ENCODE measurements at places on chromosomes 1 and 21. TPM values are rescaled to one million over a fixed set of nuclear protein-coding genes. Genes with fewer than 3 reads are reported as not detected.

FCRL1 gene
- total RNA-seq: not detected

LAMC1 gene
- total RNA-seq: 71.5 TPM

ERG gene
- not detected for total RNA-seq

TNFRSF14 gene
- 21.1 TPM for total RNA-seq

CENPF gene
- total RNA-seq: 101 TPM

ADORA3 gene
- total RNA-seq: not detected

ADAMTSL4 gene
- total RNA-seq: 0.87 TPM

NR5A2 gene
- total RNA-seq: 0.36 TPM

- H3K4me3 ChIP-seq: no peak overlapping the region
- H3K4me1 ChIP-seq: no peaks in the 10 kb centered on the region
Observed at GRCh38 chr1:114278911-114279310, 125.2 kb upstream of the SYT6 start.

DNA sequence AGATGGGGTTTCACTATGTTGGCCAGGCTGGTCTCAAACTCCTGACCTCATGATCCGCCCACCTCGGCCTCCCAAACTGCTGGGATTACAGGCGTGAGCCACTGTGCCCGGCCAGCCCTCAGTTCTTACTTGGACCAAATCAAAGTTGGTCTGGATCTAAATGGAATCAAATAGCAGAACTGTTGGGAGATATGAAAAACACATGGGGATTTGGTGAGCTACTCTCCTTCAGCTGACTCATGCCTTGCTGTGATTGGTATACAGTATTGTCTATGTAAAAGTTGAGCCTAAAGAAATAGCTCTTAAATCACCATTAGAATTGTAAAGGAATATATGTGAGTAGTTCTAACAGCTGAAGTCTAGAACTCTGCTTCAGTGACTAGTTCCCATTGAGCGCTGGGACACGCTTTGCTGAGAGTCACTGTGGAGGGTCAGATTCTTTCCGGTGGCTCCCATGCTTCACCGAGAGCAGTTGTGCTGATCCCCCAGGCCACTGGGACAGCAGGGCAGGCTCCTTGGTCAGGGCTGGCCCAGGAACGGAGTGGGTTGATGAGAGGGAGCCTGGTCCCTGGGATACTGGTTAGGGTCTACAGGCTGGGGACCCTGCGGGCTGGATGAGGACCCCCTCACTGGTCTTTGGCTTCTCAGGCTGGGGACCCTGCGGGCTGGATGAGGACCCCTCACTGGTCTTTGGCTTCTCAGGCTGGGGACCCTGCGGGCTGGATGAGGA is 14.0 kb downstream of the PKNOX1 start:
- H3K27ac ChIP-seq: no peak overlapping the region
- no peaks in the 10 kb centered on the region for H3K27me3 ChIP-seq
- H3K36me3 ChIP-seq: no peaks in the 10 kb centered on the region
- no peak overlapping the region for H3K4me3 ChIP-seq
- H3K4me1 ChIP-seq: peaks cover 13% of the 10 kb centered on the region

DNA sequence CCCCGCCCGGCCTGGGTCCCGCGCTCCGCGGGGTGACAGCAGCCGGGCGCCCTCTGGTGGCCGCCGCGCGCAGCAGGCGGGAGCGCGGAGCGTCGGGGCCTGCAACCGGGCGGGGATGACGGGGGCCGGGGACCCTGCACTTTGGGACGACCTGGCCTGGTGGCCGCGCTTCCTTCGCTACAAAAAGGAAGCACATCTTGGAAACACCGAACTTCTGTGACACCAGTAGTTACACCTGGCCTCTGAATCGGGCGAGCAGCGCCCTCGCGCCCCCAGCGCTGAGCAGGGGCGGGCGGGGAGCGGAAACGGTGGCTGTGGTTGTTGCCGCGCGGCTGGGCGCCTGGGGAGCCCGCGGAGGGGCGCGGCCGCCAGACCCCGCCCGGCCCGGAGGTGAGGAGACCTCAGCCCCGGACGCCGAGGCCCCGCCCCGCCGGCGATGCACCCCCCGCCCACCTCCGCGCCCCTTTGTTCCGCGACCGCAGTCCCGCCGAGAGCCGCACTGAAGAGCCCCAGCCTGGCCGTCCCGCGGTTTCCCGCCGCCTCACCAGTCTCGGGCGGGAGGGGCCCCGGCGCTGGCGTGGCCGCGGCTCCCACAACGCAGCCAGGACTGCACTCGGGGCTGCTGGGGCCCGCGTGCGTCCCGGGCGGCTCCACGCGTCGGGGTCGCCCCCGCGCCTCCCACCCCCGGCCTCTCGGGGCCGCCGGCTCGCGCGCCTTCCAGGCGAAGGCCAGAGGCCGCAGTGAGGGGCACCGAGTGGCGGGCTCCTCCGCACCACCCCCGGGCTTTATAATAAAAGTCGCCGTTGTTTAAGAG is 59.3 kb downstream of the H3-3A start:
- H3K4me1 ChIP-seq: peaks cover 35% of the 10 kb centered on the region
- peak overlapping the region; percentile 73 for H3K4me3 ChIP-seq
- peak overlapping the region; percentile 86 for H3K27ac ChIP-seq
- H3K27me3 ChIP-seq: no peaks in the 10 kb centered on the region
- DNase-seq: peak; percentile 86

DNA sequence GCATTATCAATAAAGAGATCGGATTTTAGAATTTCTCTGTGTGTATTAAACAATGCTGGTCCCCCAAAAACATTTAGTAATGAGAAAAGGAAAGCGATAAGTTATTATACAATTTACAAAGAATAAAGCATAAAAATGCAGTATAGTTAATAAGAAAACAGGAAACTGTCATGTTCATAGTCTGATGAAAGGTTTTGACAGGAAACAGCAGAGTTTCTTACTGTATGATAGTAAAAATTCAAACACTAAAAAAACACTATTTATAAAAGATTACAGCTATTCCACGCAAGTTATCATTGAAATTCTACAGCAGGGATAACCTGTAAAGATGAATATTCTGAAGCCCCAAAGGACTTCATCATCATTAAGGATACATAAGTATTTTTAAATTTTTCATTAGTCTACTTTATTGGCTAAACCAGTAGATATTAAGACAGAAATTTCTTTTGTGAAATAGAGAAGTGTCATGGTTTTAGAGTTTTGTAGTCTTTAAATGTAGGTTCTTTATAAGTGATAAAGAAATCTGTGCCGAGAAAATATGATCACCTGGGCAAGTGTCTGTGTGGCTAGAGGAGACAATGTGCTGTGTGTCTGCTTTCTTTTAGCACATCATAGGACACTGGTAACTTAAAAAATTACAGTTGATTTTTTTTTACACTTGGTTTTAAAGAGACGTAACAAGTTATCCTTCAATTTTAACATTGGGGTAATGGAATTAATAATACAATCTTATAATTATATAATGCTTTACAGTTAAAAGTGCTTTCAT is 49.7 kb upstream of the GFI1 start:
- no peak for DNase-seq
- no peaks in the 10 kb centered on the region for H3K36me3 ChIP-seq
- H3K27me3 ChIP-seq: no peaks in the 10 kb centered on the region

DNA sequence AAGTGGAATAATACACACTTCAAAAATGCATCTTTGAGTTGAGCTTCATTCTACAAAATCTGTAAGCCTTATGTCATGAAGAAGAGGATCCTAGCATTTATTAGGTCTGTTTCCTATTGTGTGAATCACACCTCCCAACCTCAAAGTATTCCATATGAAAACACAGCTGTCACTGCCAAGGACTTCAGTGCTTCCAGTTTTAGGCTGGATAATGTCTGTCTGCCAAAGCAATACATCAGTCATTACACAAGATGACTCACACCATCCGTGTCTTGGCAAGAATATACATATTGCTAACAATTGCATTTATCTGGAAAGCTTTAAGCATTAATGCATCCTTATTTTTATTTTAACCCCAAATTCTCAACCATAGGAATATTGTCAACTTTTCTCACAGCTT is 125.7 kb upstream of the TMPRSS15 start:
- DNase-seq: peak; percentile 89
- no peaks in the 10 kb centered on the region for H3K27me3 ChIP-seq
- no peak overlapping the region for H3K4me3 ChIP-seq
- H3K4me1 ChIP-seq: peaks cover 8% of the 10 kb centered on the region
- H3K27ac ChIP-seq: no peak overlapping the region
- no peaks in the 10 kb centered on the region for H3K36me3 ChIP-seq

DNA sequence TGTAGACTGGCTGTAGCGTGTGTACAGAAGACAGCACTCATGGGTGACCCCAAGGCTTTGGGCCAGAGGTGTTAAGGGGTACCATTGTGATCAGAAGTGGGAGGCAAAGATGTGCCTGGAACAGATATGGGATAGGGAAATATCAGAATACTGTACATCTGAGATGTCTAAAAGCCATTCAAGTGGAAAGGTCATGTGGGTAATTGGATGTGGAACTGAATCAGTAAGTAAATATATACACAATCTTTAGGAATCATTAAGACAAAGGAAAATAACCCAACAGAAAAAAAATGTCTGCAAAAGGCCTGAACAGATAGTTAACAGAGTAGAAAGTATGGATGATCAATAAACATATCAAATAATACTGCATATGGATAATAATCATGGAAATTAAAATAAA is 26.5 kb downstream of the OR13G1 start:
- no peaks in the 10 kb centered on the region for H3K36me3 ChIP-seq
- peak; percentile 69 for DNase-seq
- peaks cover 15% of the 10 kb centered on the region for H3K4me1 ChIP-seq

- peaks cover 13% of the 10 kb centered on the region for H3K4me1 ChIP-seq
- H3K27ac ChIP-seq: no peak overlapping the region
- H3K4me3 ChIP-seq: no peak overlapping the region
- H3K36me3 ChIP-seq: no peaks in the 10 kb centered on the region
Observed at GRCh38 chr1:222979561-222979960, 163.5 kb downstream of the TLR5 start.

DNA sequence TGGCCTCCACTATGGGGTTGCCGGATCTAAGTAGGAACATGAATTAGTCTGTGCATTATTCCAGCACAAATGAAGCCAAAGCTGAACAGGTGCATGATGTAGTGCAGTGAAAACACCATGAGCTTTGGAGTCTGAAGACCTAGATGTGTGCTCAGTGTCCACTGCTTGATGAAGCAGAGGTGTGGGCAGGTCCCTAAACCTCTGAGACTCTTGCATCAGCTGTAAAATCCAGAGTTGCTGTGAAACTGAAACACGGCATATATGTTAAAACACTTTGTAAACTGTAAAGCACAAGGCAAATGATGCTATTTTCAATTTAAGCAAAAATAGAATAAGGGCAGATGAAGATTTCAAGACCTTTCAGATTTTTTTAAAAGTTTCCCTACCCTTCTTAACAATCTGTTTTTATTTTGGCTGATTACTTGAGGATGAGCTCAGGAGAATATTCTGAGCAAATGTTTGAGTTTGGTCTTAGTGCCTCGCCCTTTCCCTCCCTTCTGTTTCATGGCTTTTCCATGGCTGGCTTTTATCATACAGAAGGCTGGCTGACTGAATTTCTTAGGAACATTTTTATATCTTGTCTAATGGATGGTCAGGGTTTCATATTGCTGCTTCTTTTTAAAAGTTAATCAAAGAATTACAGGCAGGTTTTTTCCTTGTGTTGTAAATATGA is 221.8 kb downstream of the NTNG1 start:
- no peak overlapping the region for H3K4me3 ChIP-seq
- no peak for DNase-seq
- H3K27me3 ChIP-seq: no peaks in the 10 kb centered on the region
- no peaks in the 10 kb centered on the region for H3K36me3 ChIP-seq

DNA sequence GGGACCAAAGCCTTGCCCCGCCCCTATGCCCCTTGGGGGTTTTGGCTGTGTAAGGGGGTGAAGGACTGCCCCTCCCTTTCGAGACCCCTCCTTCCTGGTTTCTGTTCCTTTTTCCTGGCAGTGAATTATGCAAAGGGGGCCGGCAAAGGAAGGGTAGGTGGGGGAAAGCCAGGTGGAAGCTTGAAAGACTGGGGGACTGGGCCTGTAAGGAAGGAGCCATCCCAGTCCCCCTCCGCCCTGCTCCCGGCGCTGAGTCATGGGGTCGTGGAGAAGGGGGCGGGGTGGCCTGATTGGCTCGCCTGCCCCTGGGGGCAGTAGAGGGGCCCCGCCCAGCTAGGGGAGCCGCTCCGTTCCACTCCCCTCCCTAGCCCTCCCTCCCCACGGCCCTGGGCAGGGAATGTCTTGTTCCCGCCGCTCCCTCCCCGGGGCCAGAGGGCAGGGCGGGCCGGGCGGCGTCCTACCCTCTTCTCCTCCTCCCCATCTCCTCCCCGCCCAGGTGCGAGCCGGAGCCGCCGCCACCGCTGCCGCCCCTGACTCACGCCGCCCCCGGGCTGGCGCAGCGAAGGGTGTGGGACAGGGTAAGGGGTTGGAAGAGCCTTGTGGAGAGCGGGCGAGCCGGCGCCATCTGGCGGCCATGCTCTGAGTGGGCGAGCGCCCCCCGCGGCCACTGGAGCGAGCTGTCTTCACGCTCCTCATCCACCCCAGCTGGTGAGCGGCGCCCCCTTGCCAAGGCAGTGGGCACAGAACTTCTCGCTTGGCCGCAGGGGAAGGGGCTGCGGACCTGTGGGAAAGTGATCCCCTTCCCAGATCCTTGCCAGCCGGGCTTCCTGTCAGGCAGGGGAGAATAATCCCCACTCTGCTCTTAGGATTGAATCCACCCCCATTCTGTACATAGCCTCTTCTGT is 14.7 kb downstream of the ZBTB7B start:
- no peaks in the 10 kb centered on the region for H3K27me3 ChIP-seq
- DNase-seq: peak; percentile 99
- peak overlapping the region; percentile 87 for H3K27ac ChIP-seq
- H3K4me1 ChIP-seq: peaks cover 21% of the 10 kb centered on the region
- H3K4me3 ChIP-seq: peak overlapping the region; percentile 42

DNA sequence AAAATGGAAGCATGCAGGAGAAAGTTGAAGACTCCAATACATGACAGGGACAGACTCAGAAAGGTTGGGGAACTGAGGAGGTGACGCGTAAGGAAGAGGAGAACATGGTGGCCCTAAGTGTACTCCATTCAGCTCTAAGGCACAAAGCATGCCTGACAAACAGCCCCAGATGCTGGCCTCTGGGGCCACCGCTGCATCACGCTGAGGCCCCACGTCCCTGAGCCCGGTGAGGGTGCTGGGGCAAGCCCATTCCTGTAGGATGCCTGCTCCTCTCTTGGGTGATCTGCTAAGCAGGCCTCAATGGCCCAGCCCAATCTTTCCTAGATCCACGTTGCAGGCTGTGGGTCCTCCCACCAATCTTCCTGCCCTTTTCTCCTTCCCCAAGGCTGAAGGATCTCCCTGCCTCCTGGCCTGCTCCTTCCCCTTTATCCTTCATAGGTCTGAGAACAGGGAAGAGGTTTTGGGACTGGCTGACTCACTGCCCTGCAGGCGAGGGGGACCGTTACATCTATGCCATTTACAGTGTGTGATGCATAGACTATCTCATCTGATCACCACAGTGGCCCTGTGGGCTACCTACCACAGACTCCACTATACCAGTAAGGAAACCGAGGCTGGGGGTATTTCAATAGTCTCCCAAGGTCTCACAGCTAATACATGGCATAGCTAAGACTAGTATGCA is 16.8 kb upstream of the NID1 start:
- H3K4me1 ChIP-seq: no peaks in the 10 kb centered on the region
- no peaks in the 10 kb centered on the region for H3K27me3 ChIP-seq
- no peak overlapping the region for H3K27ac ChIP-seq
- peak; percentile 4 for DNase-seq
- H3K4me3 ChIP-seq: no peak overlapping the region

DNA sequence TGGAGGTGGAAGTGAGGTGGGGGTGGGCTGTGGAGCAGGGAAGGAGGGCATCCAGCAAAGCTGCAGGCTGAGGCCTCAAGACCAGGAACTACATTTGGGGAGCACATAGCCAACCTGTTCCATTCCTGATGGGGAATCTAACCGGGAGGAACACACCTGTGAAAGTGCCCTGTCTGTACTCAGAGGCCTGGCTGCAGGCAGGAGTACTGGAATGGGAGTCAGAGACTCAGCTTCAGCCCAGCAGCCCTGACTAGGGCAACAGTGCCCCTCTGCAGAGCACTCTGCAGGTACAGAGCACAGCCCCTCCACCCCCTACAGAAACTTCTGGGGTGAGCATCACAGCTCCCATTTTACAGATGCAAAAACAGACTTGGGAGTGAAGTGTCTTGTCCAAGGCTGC is 126.4 kb downstream of the DMRTB1 start:
- no peaks in the 10 kb centered on the region for H3K27me3 ChIP-seq
- H3K4me3 ChIP-seq: no peak overlapping the region
- DNase-seq: no peak
- H3K27ac ChIP-seq: no peak overlapping the region
